ENCODE measurements at places on chromosomes 13 and 19.

DNA sequence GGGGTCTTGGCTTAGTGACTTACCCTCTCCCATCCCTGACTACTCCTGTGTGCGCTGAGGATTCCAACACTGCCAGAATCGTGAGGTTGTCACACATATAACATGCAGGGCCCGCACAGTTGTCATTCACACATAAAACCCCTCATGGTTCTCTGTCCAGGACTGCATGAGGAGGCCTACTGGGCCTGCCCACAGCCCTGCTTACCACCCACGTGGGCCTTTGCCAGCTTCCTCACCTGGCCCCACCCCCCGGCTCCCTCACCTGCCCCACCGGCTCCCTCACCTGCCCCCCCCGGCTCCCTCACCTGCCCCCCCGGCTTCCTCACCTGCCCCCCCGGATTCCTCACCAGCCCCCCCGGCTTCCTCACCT, 197.2 kb downstream of the TEX29 start:
- DNase-seq: peak; percentile 44

DNA sequence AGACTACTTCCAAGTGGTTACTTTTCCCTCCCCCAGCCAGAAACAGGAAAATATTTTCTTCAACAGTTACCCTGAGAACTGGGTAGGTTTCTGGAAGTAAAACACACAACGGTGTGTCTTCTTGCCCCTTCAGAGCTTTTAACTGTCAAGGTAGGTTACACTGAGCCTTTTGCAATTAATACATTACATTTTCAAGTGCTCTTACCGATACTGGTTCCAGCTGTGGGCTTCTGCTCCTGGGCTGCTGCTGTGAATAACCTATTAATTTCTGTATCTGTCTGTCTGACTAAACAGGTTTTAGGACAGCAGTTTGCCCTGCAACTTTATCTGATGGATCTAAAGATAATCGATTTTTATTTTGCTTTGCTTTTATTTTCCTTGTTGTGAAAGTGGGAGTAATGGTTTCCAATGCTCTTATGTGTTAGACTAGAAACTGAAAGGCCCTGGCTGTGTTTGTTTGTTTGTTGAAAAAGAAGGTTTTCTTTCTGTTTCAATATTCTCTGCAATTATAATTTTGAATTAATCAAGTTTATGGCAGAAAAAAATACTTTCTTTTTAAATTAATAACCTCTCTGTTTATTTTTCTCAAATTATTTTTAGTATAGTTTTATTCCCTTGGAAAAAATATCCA, 196.7 kb upstream of the SLITRK6 start:
- DNase-seq: no peak

DNA sequence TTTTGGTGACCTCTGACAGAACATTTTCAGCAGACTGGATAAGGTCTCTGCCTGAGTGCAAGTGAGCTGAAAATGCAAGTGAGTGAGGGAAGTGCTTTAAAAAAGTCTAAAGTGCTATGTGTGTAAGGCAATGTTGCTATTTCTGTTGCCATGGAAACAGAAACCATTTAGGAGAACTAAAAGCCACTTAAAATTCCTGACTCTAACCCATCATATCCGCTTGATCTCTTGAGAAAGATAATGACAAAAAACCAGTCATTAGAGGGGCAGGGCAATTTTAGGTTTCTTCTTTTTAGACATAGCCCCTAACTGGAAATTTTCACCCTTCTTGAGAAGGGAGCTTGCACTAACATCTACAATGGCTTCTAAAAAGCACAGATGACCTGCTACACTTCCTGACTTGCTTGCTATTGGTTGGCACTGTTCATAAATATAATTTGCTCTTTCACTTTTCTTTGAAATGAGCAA, at the start of gene CYSLTR2:
Gene CYSLTR2 (plus strand): TSS at position 458 of the 468 bp plus-strand sequence. CDS start 52,889 bp downstream, outside the sequence.
- DNase-seq: no peak

DNA sequence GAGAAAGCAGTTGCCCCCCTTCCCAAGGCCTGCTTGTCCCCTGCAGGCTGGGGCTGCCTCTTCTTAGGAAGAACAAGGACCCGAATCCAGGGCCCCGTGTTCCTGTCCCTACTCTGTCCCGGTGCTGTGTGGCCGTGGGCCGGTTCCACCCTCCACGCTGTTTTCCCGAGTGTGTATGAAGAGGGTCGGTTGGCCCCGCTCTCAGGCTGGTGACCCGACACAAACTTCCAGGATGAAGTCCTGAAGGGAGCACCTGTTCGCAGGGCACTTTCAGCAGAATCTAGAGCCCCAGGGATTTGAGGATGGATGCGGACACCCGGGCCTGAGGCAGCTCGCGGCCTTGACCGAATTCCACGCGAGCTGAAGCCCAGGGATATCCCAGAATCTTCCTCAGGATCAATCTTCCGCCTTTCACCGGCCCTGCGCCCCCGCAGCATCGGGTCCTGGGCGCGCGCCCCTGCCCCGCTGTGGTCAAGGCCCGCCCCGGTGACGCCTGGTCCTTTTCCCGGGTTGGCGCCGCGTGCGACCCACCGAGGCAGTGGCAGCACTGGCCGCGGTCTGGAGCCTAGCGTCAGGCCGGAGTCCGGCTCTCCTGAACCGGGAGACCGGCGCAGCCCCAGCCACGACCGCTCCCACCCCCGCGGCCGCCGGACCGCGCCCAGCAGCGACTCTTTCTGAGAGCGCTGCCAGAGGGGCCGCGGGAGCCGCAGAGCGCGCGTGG, 528 bp upstream of the CHST8 start:
- no peak for DNase-seq

DNA sequence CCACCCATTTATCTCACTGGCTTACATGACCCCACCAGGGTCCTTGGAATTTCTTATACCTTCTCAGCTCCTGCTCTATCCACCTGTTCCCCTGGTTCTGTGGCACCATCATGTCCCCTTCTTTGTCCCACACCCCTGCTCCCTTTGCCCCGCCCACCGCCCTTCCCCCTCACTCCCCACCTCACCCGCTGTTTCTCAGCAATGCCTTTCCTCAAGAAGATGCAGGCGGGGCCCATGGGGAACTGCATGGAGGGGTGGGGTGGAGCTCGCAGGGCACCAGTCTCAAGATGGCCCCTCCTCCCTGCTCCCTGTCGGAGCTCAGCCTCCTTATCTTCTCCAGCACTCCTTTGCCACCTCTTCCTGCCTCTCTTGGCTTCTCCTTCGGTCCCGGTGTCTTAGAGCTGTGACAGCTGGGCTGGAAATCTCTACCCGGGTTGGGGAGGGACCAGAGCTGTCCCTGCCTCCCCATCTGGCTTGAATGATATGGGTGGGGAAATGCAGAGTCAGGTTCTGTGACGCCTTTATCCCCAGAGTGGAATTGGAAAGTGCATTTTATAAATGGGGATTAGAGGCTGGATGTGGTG, at the start of gene CABP5:
Gene CABP5 (minus strand): TSS at position 405 of the 584 bp plus-strand sequence. CDS start 157 bp downstream, at position 248.
- DNase-seq: no peak

DNA sequence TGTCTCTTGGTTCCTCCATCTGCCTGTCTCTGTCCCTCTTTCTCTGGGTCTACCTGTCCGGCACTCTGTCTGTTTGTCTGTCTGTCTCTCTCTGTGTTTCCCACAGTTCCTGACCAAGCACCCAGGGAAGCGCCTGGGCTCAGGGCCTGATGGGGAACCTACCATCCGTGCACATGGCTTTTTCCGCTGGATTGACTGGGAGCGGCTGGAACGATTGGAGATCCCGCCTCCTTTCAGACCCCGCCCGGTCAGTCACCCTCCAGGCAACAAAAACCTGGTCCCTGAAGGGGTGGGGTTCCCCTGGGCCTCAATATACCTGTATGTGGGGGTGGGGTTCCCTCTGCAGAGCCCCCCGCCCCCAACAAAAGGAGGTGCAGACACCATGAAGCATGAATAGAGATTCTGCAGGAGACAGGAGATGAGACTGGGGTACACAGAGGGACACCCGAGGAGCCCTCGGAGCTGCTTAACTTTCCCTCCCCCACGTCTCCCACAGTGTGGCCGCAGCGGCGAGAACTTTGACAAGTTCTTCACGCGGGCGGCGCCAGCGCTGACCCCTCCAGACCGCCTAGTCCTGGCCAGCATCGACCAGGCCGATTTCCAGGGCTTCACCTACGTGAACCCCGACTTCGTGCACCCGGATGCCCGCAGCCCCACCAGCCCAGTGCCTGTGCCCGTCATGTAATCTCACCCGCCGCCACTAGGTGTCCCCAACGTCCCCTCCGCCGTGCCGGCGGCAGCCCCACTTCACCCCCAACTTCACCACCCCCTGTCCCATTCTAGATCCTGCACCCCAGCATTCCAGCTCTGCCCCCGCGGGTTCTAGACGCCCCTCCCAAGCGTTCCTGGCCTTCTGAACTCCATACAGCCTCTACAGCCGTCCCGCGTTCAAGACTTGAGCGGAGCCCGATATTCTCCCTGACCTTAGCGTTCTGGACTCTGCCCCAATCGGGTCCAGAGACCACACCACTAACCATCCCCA, 2.6 kb upstream of the CACNG7 start:
- DNase-seq: peak; percentile 88
